ENCODE measurements at places on chromosomes 16 and 17. TPM values are rescaled to one million over a fixed set of nuclear protein-coding genes. Genes with fewer than 3 reads are reported as not detected.
A peak's percentile ranks its signal among the peaks of the same experiment; 100 is the strongest.

DNA sequence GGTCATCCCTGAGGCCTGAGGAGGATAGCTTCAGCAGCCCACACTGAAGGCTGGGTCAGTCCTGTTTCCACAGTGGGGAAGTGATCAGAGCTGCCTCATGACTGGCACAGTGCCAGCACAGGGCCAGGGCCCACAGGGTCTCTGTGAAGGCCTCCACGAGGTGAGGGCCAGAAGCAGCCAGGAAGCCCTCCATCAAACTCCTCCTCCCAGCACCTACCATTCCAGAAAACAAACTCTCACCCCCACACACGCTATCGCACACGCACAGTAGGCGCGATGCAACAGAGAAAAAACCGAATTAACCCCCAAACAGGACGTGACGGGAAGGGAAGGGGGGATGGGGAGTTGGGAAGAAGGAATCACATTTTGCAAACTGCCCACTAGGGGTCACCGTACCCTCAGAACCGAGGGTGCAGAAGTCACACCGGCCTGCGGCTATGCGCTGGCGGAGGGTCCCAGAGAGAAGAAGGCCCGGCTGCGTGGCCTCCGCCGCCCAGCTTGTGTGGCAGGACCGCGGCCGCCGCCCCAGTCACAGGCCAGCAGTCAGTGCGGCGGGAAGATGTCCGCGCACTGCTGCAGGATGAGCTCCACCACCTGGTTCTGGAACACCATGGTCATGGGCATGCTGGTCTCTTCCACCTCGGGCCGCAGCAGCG lies 37.6 kb downstream of the ARHGAP27 start:
- no peaks in the 10 kb centered on the region for H3K36me3 ChIP-seq
- H3K27me3 ChIP-seq: no peaks in the 10 kb centered on the region
- H3K4me3 ChIP-seq: peak overlapping the region; percentile 3
- no peaks in the 10 kb centered on the region for H3K4me1 ChIP-seq

Gene HOXB2
- 4.1 TPM for total RNA-seq

Gene COL1A1
- 21.5 TPM for total RNA-seq

Gene PDIA2
- total RNA-seq: not detected

DNA sequence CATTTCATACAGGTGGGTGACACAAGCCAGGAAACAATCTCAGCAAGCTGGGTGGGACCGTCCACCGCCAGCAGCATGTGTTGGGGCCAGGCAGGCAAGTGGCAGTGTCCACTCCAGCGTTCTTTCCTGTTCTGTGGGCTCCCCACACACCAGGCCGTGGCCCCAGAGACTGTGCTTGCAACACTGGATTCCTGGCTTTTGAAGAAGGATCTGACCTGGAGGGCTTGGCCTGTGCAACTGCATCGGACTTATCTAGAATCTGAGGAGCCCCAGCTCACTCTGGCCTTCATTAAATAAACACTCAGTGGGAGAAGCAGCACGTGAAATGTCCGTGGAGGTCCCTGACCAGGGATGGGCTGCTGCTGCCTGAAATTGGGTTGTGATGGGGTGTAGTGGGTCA lies 3.2 kb downstream of the KSR1 start:
- H3K4me1 ChIP-seq: peaks cover 2% of the 10 kb centered on the region
- no peak for DNase-seq
- H3K27me3 ChIP-seq: no peaks in the 10 kb centered on the region
- no peaks in the 10 kb centered on the region for H3K36me3 ChIP-seq
- no peak overlapping the region for H3K27ac ChIP-seq
- no peak overlapping the region for H3K4me3 ChIP-seq

Gene NPIPB9
- total RNA-seq: 6.2 TPM

Gene ABCC11
- total RNA-seq: 1.5 TPM

GRCh38 chr17:12637745-12638651 lies 27.7 kb upstream of the MYOCD start:
- H3K4me1 ChIP-seq: no peaks in the 10 kb centered on the region
- no peaks in the 10 kb centered on the region for H3K36me3 ChIP-seq
- no peak overlapping the region for H3K27ac ChIP-seq
- H3K4me3 ChIP-seq: no peak overlapping the region
- no peak for DNase-seq

DNA sequence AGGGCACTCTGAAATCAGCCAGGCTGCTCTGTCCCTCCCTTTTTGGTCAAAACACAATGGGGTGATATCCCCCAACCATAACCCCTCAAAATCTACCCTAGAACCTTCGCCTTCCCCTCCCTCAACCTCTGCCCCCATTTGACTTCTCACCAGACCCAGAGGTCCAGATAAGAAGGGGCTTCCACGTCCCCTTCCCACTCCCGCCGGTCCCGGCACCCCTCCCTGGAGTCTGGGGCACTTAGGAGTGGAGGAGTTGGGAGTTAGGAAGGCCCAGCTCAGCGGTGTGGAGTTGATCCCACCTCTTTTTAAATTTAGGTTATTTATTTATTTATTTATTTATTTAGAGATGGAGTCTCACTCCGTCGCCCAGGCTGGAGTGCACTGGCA lies 619 bp upstream of the TMEM92 start:
- H3K27ac ChIP-seq: no peak overlapping the region
- DNase-seq: no peak
- H3K4me3 ChIP-seq: no peak overlapping the region

Gene DOC2B
- total RNA-seq: 3.1 TPM

GRCh38 chr17:80374039-80374731 lies 40.8 kb upstream of the ENDOV start:
- H3K4me3 ChIP-seq: no peak overlapping the region
- H3K27ac ChIP-seq: no peak overlapping the region
- H3K36me3 ChIP-seq: peaks cover 10% of the 10 kb centered on the region
- H3K4me1 ChIP-seq: no peaks in the 10 kb centered on the region
- no peak for DNase-seq

DNA sequence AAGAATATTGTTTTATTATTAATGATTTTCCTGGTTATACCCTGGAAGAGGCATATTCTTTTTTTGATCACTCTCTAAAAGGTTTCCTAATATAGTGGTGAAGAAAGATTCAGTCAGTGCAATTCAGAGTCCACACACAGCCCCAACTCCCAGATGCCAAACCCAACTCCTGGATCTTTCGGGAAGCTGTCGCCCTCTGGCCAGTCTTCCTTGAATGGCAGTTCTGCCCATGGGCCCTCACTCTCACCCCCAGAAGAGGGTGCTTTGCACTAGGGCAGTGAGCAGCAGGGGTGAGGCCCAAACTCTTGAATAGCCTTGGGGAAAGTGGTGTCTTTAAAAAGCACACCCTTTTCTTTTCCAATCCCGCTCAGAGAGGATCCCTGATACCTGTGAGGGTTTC lies 11.0 kb downstream of the KRT32 start:
- H3K4me3 ChIP-seq: no peak overlapping the region
- H3K27me3 ChIP-seq: no peaks in the 10 kb centered on the region
- H3K36me3 ChIP-seq: no peaks in the 10 kb centered on the region
- H3K4me1 ChIP-seq: no peaks in the 10 kb centered on the region
- no peak overlapping the region for H3K27ac ChIP-seq

Gene KRT39
- not detected for total RNA-seq

DNA sequence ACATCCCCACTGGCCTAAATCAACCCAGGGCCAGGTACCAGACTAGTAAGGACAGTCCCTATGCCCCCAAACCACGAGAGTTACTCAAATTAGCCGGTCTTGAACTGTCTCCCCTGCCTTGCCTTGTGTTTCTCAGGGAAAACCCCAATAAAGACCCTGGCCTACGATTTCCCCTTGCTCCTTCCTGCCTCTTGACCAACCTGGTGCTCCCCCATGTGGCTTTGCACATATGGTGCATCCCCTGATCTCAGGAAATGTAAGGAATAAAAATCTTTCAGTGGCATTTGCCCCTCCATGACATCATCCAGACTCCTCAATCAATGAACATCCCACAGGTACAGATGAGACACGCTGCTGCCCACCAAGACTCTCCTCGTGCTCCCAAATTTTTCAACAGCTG lies 87.9 kb downstream of the ZNF18 start:
- no peak overlapping the region for H3K27ac ChIP-seq
- no peaks in the 10 kb centered on the region for H3K27me3 ChIP-seq
- no peak overlapping the region for H3K4me3 ChIP-seq
- no peaks in the 10 kb centered on the region for H3K4me1 ChIP-seq
- H3K36me3 ChIP-seq: no peaks in the 10 kb centered on the region

Gene OTOP2
- 0.85 TPM for total RNA-seq

Gene SLC35B1
- 81.0 TPM for total RNA-seq

DNA sequence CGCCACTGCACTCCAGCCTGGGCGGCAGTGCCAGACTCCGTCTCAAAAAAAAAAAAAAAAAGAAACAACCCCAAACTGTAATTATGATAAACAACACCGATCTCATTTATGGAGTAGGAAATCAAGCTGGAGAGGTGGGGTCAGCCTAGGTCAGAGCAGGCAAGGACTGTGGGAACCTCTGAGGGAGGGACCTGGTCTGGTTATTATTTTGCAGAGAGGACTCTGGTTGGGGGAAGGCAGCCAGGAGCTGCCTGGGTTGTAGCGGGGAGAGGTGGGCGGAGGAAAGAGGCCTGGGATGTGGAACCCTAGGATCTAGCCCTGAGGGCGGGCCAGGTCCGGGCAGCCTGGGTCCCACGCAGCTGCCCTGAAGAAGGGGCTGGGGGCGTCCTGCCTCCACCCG lies 10.9 kb upstream of the HS3ST6 start:
- H3K4me3 ChIP-seq: peak overlapping the region; percentile 45
- peak overlapping the region; percentile 43 for H3K27ac ChIP-seq
- no peak for DNase-seq
- H3K4me1 ChIP-seq: no peaks in the 10 kb centered on the region
- H3K36me3 ChIP-seq: no peaks in the 10 kb centered on the region
- H3K27me3 ChIP-seq: no peaks in the 10 kb centered on the region

GRCh38 chr16:48011878-48012658 lies 143.7 kb downstream of the ABCC12 start:
- no peaks in the 10 kb centered on the region for H3K27me3 ChIP-seq
- no peak for DNase-seq
- H3K36me3 ChIP-seq: no peaks in the 10 kb centered on the region
- H3K27ac ChIP-seq: no peak overlapping the region
- H3K4me1 ChIP-seq: no peaks in the 10 kb centered on the region

GRCh38 chr16:48123104-48123788 lies 32.5 kb downstream of the ABCC12 start:
- no peaks in the 10 kb centered on the region for H3K4me1 ChIP-seq
- H3K27ac ChIP-seq: no peak overlapping the region
- H3K4me3 ChIP-seq: no peak overlapping the region
- H3K36me3 ChIP-seq: no peaks in the 10 kb centered on the region
- no peaks in the 10 kb centered on the region for H3K27me3 ChIP-seq

Gene KIAA0513
- 14.4 TPM for total RNA-seq

- H3K4me1 ChIP-seq: no peaks in the 10 kb centered on the region
- no peaks in the 10 kb centered on the region for H3K36me3 ChIP-seq
- no peak for DNase-seq
- no peak overlapping the region for H3K4me3 ChIP-seq
- H3K27me3 ChIP-seq: no peaks in the 10 kb centered on the region
- no peak overlapping the region for H3K27ac ChIP-seq
These were observed 150.9 kb upstream of the CIBAR2 start for GRCh38 chr16:85263239-85263585.

Gene TMIGD1
- total RNA-seq: not detected

GRCh38 chr17:75404223-75404730 lies 1.2 kb downstream of the GRB2 start:
- H3K4me3 ChIP-seq: peak overlapping the region; percentile 78
- peak; percentile 54 for DNase-seq
- no peaks in the 10 kb centered on the region for H3K27me3 ChIP-seq
- no peaks in the 10 kb centered on the region for H3K36me3 ChIP-seq
- H3K27ac ChIP-seq: peak overlapping the region; percentile 76

Gene WNK4
- total RNA-seq: 24.7 TPM

Gene ASPHD1
- total RNA-seq: 5.1 TPM

Gene SLC6A2
- 0.32 TPM for total RNA-seq

- no peaks in the 10 kb centered on the region for H3K36me3 ChIP-seq
- no peak overlapping the region for H3K27ac ChIP-seq
- no peak overlapping the region for H3K4me3 ChIP-seq
These were observed 17.2 kb downstream of the CD300LB start for GRCh38 chr17:74513987-74514631.

DNA sequence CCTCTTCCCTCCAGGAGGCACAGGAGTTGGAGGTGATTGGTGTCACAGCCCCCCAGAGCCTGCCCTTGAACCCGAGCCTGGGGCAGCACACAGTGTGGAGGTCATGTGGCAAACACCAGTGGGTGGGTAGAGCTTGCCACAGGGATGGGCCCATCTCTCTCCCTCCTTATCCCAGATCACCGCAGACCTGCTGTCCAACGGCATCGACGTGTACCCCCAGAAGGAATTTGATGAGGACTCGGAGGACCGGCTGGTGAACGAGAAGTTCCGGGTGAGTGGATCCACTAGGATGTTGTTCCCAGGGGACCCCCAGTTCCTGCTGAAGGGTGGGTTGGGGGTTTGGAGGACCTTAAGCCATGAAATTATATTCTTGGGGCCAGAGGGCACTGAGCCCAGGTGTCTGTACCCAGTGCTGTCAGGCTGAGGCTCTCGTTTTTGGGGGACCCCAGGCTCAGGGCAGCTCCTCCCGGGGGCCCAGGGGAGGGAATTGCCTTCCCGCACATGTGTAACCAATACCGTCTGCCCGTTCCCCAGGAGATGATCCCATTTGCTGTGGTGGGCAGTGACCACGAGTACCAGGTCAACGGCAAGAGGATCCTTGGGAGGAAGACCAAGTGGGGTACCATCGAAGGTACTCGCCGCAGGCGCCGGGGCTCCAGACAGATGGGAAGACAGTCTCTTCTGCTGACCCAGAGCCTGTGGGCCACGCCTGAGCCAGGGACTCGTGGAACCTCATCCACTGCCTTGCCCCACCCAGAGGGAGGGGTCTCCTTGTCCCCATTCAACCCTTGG lies 351.9 kb downstream of the SEC14L1 start:
- no peak for DNase-seq
- H3K4me3 ChIP-seq: no peak overlapping the region
- peaks cover 7% of the 10 kb centered on the region for H3K36me3 ChIP-seq

Gene KRT33B
- total RNA-seq: not detected

Gene KRT17
- total RNA-seq: 360 TPM

GRCh38 chr16:84614073-84614459 lies 3.8 kb downstream of the COTL1 start:
- no peak overlapping the region for H3K27ac ChIP-seq
- DNase-seq: no peak
- H3K4me1 ChIP-seq: peaks cover 9% of the 10 kb centered on the region

DNA sequence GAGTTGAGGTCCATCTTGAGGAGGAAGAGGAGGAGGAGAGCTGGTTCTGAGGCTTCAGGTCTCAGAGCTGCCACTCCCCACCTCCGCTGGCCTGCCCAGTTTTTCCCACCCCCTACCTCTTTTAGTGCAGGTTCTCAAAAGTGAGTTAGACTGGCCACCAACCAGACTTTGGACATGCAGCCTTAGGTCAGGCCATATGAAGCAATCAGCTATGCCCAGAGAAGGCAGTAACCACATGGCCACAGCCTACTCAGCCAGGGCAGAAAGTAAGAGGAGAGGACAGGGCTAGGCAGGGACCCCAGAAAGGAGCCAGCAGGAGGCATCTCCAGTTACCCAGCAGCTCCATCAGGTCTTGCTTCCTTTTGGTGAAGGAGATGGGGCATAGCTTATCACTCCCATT lies 9.0 kb downstream of the MYO15A start:
- no peak overlapping the region for H3K27ac ChIP-seq
- no peak overlapping the region for H3K4me3 ChIP-seq
- no peak for DNase-seq
- no peaks in the 10 kb centered on the region for H3K4me1 ChIP-seq

Gene ACACA
- total RNA-seq: 54.2 TPM
